Naive B cell (primary cell): ENCODE measurements at places on chromosomes 4 and X.

DNA sequence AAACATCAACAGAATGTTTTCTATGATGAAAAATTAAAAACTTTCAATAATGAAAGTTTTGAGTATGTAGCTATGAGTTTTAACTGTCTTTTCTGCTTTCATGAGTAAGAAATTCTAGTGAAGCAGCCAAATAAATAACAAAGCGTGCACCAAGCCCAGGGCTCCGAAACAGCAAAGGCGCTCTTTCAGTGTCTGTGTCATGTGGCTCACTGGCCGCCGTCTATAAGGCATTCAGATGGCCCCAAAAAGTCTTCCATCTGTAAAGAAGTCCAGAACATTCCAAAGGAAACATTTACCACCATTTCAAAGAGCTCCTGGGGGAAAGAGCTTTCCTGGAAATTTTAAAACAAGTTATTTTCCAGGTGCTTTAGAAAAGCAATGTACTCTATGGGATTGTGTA, 139.9 kb downstream of the AFAP1 start:
- no peak for DNase-seq

- DNase-seq, result peak; percentile 36
Measured at GRCh38 chrX:103211012-103211715, 3.7 kb upstream of the BEX4 start.

DNA sequence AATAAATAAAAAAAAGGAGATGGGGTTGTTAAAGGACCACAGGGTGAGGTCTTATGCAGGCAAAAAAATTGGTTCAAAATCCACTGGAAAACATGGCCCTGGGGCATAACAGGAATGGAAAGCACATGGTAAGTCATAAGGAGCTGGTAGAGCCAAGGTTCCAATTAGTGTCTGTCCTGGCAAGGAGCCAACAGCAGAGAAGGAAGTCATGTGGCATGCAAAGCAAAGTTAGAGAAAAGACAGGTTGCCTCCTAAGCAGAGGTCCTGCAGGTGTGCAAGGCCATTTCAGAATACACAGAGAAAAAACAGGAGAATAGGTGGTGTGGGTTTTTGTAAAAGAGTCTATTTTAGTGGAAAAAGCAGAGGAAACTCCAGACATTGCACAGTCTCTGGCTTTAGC, 1881.7 kb downstream of the ARAP2 start:
- DNase-seq, result no peak

DNA sequence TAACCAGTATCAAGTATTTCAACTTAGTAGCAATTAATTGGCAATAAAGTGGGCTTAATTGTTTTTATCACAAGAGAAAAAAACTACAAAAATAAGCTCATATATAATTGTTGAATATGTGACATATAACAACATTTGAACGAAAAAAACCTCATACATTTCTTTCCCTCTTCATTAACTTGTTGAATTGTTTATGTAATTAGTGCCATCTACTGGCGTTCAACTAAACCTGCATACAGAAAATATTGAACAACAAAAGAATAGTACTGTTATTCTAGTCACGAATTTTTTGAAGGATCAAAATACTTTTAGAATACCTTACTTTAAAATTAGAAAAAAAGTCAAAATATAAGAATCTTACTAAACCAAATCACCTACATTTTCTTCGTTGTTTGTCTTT, 586.5 kb upstream of the FTHL17 start:
- no peak for DNase-seq

DNA sequence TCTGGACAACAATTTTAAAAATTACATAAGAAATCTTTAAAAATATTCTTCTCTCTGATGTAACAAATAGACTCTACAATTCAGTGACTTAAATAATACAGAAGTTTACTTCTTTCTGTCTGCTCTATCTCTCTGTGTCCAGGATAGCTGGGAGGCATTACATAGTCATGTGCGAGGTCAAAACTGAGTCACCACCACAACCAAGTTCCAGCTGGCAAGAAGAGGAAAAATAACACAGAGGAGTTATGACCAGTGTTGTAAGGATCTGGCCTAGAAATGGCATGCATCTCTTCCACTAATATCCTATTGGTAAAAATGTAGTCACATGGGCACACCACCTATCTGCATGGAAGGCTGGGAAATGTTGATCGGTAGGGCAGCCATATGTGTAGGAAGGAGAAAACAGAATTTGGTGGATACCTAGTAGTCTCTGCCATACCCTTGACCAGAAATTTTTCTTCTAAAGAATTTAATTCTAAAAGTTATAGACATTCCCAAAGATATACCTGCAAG, 39.4 kb upstream of the WDFY3 start:
- DNase-seq, result no peak

GRCh38 chr4:152778656-152779512, 646 bp downstream of the TIGD4 start:
- DNase-seq, result no peak

DNA sequence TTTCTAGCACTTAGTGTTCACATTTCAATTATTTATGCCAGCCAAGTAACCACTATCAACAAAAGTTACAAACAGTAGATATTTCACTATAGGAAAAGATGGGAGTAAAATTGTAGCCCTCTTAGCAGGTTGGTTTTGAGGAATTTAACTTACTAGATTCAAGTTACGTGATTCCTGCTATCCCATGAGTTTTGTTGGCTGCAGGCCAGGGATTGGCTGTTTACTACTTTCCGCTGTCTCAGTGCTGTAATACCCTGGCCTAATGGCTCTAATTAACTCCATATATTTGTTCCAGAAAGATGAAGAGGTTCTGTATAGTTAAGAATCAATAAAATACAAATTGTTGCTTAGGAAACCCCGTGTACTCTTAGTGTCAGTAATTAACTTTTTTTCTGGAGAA, 55.5 kb upstream of the MAGED1 start:
- no peak for DNase-seq

- no peak for DNase-seq
Measured at GRCh38 chr4:145047151-145047550, 50.8 kb downstream of the ANAPC10 start.

DNA sequence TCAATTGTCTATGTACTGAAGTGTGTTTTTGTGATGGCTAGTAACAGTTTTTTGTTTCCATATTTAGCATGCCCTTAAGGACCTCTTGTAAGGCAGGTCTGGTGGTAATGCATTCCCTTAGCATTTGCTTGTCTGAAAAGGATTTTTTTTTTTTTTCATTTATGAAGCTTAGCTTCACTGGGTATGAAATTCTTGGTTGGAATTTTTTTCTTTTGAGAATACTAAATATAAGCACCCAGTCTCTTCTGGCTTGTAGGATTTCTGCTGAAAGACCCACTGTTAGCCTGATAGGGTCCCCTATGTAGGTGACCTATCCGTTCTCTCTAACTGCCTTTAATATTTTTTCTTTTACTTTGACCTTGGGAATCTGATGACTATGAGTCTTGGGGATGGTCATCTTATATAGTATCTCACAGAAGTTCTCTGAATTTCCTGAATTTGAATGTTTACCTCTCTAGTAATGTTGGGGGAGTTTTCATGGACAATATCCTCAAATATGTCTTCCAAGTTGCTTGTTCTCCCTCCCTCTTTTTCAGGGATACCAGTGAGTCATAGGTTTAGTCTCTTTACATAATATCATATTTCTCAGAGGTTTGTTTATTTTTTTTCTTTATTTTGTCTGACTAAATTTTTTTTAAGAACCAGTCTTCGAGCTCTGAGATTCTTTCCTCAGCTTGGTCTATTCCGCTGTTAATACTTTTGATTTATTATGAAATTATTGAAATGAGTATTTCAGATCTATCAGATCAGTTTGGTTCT, 157.1 kb upstream of the PGRMC2 start:
- DNase-seq, result no peak

- no peak for DNase-seq
Measured at GRCh38 chr4:127560755-127561154, 72.0 kb upstream of the INTU start.

GRCh38 chr4:2930135-2930757, 33.0 kb downstream of the NOP14 start:
- DNase-seq, result no peak

- no peak for DNase-seq
Measured at GRCh38 chrX:22536746-22537304, 264.1 kb downstream of the CBLL2 start.

DNA sequence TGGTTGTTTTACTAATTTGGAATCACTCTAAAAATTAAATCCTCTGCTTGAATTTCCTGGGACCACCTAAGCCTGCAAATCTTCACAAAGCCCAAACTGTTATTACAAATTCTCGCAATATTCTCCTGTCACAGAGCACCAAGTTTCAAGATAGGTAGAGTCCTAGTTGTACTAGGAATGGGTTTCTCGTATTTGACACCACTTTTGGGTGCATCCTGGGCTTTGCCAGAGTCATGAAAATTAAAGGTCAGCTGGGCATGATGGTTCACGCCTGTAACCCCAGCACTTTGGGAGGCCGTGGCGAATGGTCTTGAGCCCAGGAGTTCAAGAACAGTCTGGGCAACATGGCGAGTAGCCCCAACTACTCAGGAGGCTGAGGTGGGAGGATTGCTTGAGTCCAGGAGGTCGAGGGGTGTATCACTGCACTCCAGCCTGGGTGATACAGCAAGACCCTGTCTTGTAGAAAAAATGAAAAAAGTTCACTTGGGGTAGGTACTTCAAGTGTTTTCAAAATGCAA, 30.6 kb upstream of the MANBA start:
- DNase-seq, result no peak

- no peak for DNase-seq
Measured at GRCh38 chr4:18007625-18008024, 13.9 kb downstream of the LCORL start.

DNA sequence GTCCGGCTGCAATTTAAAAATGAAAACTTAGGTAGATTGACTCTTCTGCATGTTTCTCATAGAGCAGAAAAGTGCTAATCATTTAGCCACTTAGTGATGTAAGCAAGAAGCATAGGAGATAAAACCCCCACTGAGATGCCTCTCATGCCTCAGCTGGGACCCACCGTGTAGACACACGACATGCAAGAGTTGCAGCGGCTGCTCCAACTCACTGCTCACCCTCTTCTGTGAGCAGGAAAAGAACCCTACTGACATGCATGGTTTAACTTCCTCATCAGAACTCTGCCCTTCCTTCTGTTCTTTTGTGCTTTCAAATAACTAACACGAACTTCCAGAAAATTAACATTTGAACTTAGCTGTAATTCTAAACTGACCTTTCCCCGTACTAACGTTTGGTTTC, 41.0 kb downstream of the MAP7D3 start:
- DNase-seq, result peak; percentile 53

DNA sequence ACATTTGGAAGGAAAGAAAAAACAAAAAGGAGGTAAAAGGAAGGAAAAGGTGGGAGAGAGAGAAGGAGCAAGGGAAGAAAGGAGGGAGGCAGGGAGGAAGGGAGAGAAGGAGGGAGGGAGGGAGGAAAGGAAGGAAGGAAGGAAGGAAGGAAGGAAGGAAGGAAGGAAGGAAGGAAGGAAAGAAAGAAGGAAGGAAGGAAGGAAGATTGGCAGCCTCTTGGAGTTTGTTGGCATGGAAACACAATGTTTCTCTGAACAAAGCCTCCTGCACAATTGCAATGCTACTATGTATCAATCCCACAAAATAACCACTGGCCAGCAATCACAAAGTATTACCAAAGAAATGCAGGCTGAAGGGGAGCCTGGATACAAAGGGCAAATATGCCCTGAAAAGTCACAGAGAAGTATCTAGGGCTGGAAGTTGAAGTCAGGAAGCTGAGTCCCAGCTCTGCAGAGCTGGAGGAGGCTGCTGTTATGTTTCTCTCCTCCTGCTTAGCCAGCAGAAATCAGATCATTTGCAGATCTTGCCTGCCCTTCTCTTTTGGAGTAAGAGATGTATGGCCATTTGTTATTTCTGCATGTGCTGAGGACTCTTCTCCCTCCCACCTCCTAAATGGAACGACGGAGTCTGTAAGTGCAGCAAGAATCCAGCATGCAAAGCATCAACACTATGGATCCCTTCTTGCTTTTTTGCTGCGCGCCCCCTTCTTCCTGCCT, 195.9 kb upstream of the LDB2 start:
- DNase-seq, result no peak

DNA sequence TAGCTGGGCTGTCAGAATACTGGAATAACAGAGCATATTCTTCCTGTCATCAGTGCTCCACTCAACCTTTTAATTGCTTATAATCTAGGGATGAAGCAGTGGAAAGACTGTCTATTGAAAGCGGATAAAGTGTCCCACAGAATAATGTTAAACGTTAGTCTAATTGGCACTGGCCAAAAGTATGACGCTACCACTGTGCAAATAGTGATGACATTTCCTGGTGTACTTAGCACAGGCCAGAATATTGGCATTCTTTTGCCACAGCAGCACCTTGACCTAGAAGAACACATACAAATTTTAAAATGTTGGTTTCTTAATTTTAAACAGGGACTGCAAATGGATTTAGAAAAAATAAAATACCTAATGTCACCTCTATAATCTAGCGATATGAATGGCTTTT, 635.2 kb upstream of the SPANXN1 start:
- DNase-seq, result no peak

- DNase-seq, result no peak
Measured at GRCh38 chr4:3031357-3032082, 42.8 kb downstream of the HTT-AS start.

GRCh38 chr4:6476893-6477292, 4.5 kb upstream of the PPP2R2C start:
- DNase-seq, result no peak

DNA sequence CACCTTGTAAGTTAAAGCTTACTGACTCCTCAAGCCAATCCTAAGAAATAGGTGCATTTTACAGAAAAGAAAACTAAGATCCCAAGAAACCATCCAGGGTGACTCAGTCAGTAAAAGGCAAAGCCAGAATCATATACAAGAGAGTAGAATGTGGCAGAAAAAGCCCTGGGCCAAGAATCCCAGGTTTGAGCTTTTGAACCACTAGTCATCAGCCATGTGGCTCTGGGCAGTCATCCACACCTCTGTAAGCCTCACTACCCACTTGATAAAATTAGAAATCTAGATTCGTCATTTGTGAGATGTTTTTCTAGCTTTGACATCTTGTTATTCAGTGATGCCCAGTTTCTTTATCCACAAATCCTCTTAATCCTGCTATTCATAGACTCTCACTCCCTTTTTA, 122.2 kb upstream of the PDE5A start:
- no peak for DNase-seq

DNA sequence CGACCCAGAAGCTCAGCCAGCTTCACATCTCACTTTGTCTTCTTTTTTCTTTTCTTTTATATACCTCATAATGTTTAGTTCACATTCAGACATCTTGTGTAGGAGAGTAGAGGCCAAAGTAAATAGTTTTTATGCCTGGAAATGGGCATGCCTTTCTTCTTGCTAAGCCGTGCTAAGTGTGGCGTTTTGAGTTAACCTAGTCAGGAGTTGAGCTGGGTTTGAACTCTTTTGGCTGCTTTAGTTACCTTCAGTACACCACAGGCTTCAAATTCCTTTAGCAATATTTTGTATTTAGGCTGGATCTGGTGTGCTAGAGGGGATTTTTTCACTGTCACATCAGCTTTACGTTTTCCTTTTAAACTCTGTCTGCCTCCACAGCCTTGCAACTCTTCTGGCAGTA, 300.8 kb downstream of the ZNF674 start:
- no peak for DNase-seq

DNA sequence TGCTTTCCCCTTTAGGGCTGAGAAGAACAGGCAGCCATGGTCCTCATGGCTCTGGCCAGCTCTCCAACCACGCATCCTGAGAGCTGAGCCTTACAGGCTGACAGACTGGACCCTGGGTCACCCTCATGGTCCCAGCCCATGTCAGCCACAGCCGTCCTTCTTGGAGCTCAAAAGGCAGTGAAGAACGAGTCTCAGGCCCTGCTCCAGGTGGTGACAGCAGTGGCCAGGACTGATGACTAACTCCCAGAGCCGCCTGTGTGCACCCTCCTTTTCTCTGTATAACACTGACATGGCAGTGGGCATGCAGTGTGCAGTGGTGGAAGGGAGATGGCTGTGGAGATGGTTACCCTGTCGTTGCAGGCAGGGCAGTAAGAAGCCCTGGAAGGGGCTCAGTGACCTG, 10.3 kb upstream of the DUSP9 start:
- DNase-seq, result no peak

- DNase-seq, result no peak
Measured at GRCh38 chr4:25457053-25457715, 80.1 kb downstream of the ANAPC4 start.
